Activated naive CD8-positive, alpha-beta T cell treated with anti-CD3 and anti-CD28 coated beads, Interleukin-2, amount 10 ng/mL, durations not matched to agents 7 days and 5 days (primary cell): ENCODE measurements at places on chromosomes 12 and 14. TPM values are rescaled to one million over a fixed set of nuclear protein-coding genes. Genes with fewer than 3 reads are reported as not detected.

ITGA7 gene
- 4.1 TPM for total RNA-seq

HRK gene
- total RNA-seq = not detected

BLOC1S1 gene
- 135 TPM for total RNA-seq

SLCO1B3 gene
- total RNA-seq = not detected

P2RX2 gene
- total RNA-seq = not detected

GNB3 gene
- 3.1 TPM for total RNA-seq

RTRAF gene
- total RNA-seq = 147 TPM

DNA sequence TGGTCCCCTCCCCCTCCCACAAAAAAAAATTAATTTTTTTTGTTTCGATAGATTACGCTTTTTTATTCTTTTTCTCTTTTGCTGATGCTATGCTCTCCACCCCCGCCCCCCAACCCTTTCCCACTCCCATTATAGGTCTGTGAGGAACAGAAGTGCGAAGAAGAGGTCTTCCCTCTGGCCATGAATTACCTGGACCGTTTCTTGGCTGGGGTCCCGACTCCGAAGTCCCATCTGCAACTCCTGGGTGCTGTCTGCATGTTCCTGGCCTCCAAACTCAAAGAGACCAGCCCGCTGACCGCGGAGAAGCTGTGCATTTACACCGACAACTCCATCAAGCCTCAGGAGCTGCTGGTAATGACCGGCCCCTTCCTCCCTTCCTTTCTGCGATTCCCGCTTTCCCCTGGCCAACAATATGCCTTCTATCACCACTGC is 2.3 kb downstream of the CCND2 start:
- DNase-seq = no peak

GRCh38 chr12:120680165-120680738 is 6.7 kb upstream of the MLEC start:
- no peak for DNase-seq

DNA sequence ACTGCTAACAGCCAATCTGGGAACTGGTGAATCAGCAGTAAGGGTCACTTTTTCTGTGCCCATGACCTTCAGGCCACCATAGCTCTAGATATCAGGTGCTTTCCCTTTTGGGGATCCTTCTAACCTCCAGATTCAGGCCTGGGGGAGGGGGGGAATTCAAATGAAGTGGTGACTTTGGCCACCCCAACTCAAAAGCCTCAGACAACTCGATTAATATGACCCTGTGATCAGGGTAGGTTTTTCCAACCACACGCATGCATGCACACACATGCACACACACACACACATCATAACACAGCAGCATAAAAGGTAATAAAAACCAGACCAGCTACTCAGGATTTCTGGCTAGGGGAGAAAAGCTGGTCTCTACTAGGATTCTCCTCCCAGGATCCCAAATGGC is 5.3 kb downstream of the TBX3 start:
- no peak for DNase-seq

DNA sequence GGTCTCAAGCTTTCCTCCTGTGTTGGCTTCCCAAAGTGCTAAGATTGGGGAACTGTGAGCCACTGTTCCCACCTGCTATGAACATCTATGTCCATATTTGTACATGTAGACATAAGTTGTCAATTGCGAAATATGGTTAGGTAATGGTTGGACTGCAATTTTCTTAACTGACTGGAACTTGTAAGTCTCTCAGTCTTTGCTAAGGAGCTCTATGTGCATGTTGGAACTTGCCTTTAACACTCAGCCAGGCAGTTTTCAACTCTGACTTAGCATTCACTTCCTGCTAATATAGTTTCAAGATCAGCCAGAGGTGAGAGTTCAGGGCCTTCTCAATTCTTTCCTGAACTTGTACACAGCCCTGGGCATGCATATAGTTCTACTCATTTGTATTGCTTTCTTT is 44.5 kb upstream of the EEA1 start:
- DNase-seq = no peak

DNA sequence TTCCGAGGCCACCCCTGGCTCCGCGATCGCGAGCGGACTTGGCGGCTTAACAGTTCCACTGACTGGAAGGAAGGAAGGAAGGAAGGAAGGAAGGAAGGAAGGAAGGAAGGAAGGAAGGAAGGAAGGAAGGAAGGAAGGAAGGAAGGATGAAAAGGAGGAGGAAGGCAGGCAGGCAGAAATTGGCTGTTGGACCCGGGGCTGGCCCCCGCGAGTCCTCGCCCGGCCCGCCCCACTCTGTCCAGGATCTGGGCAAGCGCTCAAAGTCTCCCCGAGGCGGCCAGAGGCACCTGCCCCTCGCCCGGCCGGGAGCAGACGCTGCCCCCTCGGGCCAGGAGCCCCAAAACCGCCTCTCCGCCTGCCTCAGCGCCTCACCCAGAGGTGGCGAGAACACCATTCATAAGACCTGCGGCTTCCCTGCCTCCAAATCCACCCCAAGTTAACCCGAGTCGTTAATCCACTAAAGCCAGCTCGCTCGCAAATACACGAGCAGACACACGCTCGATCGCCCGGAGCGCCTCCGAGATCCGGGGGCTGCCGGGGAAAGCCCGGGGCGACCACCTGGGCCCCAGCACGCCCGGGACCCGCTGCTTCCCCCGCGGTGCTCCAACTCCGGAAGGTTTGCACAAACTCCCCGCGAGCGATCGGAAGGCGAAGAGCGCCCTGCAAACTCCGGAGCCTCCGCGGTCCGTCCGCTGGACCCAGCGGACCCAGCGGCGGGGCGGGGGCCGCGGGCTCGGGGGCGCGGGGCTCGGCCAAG is 844 bp downstream of the DPF3 start:
- DNase-seq = peak; percentile 69

DNA sequence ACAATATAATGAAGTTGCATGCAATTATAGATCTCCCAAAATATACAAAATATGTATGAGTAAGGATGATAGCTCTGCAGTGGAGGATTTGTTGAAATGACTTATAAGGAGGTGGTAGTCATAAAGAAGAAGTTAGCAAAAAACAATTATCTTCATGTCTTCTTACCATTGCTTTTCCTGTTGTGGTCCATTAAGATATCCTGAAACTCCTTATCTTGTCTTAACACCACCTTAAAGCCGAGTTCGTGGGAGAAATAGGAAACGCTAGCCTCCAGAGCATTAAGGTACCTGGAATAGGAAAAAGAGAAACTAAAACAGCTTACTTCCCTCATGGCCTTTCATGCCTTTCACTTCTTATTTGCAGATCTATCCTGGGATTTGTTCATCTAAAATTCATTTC is 15.2 kb downstream of the GUCY2C start:
- no peak for DNase-seq

GRCh38 chr14:51521764-51522163 is 129.9 kb upstream of the FRMD6 start:
- no peak for DNase-seq
